NCI-H2081 (cell line): ENCODE measurements at places on chromosomes 16 and 17.

DNA sequence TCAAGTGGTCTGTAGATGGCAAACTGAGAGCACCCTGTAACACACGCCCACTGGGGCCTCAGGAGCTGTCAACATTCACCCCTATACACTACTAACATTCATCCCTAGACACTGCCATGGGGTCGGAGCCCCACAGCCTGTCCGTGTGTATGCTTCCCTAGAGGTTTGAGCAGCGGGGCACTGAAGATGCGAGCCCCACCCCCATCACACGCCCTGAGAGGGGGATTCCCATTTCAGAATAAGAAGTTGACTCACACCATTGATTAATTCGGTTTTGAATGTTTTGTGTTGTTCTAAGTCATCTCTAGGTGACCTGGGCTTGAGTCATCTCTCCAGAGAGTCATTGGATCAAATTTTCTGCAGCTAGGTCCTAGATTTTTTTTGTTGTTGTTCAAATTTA is 37.3 kb upstream of the MMD start:
- DNase-seq = no peak

DNA sequence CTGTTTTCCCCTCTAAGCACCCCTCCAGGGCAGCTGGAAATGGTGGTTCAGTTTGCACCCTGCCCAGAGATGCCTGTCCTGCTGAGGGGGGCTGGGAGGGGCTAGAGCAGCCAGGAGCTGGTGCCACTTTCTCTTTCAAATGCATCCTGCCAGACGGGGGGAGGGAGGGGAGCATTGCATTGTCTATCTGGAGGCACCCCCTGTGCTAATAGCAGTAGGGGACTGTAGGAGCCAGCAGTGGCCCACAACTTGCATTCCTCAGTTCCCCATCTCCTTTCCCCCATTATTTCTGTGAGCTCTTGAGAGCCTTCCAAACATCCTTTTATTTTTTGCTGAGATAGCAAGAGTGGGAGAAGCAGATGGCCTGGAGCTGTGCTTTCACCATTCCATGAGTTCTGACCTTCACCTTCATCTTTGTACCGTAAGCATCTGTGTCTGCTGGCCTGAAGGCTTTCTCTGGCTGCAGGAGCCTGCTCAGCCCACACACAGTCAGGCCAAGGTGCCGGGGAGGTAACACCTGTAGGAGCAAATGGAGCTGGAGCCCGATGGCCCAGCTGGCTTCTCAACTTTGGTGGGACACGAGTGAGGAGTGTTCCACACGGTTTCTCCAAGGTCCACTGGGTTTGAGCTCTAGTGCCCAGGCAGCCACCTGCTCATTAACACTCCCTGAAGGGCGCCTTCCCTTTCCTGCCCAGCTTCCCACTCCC is 5.2 kb downstream of the WFDC1 start:
- DNase-seq = no peak

DNA sequence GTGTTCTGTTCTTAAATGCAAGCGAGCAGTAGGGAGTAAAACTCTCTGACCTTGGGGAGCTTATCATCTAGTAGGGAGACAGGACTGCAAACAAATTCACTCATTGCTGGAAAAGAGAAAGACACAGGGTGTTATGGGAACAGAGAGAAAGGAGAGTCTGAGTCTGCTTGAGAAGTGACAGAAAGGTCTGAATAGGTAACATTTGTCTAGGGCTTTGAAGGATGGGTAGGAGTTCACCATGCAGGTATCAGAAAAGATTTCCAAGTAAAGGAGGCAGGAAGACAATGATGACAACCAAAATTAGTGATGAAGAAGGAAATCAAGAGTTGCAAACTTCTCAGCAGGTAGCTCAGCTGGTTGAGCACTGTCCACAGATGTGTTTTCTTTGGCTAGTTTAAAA is 93.6 kb upstream of the GPR139 start:
- DNase-seq = no peak

GRCh38 chr17:5651348-5651747 is 67.0 kb upstream of the NLRP1 start:
- DNase-seq = no peak

- DNase-seq = no peak
These were observed 339.2 kb upstream of the PMFBP1 start for GRCh38 chr16:72511171-72511570.

DNA sequence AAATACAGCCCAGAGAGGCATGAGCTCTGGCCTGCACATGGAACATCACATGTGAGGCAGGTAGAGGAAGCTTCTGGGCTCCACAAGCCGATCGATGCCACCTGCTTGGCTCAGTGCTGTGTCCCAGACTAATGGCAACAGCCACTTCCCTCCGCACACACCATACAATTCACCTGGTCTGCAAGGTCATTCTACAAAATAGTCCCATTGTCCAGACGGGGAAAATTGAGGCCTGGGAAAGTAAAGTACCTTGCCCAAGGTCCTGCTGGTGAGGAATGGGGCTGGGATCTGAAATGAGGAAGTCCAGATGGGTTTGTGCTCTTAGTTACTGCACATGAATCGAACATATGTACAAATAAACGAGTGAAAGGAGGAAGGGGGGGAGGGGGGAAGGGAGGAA is 88.0 kb downstream of the LITAF start:
- no peak for DNase-seq

GRCh38 chr16:56986361-56986760 is 3.0 kb upstream of the NLRC5 start:
- no peak for DNase-seq

DNA sequence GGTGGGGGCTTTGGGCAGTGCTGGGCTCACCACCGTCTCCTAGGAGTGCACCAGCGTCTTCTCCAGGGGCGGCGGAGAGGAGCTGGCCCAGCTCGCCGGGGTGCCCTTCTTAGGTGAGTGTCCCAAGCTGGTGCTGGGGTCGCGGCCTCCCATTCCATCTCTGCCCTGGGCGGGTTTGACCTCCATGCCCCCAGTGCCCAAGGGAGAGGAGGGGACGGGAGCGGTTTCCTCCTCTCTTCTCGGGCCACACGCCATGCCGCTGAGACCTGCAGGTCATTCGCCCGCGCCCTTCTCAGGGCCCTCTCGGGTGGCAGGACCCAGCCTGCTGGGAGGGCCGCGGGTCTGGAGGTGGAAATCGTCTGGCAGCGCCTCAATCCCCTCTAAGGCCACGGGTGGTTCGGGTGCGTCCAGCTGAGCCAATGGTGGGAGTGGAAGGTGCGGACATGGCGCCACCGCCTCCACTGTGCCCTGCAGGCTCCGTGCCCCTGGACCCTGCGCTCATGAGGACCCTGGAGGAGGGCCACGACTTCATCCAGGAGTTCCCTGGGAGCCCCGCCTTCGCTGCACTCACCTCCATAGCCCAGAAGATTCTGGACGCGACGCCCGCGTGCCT is 5.3 kb downstream of the IGFALS start:
- DNase-seq = no peak
